Type B pancreatic cell (in vitro differentiated cells): ENCODE measurements at places on chromosomes 4 and X. TPM values are rescaled to one million over a fixed set of nuclear protein-coding genes. Genes with fewer than 3 reads are reported as not detected.
A peak's percentile ranks its signal among the peaks of the same experiment; 100 is the strongest.

- DNase-seq = no peak
These were observed 556.1 kb downstream of the IL1RAPL1 start for GRCh38 chrX:29143356-29143755.

GRCh38 chrX:153662266-153662665 lies 11.3 kb downstream of the PNCK start:
- peak; percentile 68 for DNase-seq

DNA sequence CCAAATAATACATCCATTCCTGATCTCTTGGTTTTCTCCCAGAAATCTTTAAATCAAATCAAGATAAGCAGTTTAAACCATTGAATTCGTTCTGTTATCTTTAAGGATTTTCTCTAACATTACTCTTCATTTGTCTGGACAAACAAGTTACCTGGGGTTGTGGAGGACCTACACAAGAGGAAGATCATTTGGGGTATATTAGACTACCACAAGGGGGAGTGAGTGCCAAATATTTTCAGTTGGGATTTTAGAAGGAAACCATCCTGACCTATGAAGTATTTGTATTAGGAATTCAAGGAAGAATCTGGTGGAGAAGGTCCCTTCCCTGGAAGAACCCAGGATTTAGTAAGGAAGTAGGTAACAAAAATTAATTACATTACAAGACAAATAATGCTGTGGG lies 12.0 kb upstream of the DCHS2 start:
- DNase-seq = no peak

DNA sequence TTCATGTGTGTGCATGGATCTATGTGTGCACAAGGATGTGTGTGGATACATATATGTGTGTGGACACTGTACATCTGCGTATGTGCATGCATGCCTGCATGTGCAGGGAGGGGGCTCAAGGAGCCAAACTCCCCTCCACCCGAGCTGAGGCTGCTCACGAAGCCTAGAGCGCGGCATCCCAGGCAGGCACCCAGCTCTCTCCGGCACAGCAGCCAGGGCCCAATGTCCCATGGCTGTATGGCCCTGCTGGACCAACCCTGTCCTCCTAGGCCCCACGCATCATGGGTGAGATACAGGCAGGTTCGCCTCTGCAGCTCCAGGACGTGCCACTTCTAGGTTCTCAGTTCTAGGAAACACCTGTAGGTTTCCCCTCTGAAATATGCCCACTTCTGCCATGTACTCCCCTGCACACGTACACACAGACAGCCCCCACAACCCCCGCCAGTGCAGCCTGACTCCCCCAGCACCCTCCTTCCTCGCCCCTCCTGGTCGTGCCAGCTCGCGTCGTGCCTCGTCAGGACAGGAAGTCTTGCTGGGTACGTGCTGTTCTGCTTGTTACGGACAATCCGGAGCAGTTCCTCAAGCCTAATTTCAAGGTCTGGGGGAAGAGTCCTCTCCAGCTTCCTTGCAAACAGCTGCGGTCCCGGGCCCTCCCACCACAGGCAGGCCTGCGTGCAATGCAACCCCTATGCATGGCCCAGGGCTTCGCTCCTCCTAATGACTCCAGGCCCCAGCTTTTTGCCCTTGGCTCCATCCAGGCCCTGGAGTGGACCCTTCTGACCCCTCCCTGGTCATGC lies 3.2 kb upstream of the ADRA2C start:
- no peak for DNase-seq

- peak; percentile 95 for DNase-seq
These were observed 977 bp upstream of the USP9X start for GRCh38 chrX:41084044-41084892.

- no peak for DNase-seq
These were observed 81.0 kb downstream of the ADGRA3 start for GRCh38 chr4:22434895-22435294.

- no peak for DNase-seq
These were observed 78.6 kb upstream of the ADRA2C start for GRCh38 chr4:3687538-3687937.

GRCh38 chr4:37054531-37055077 lies 189.9 kb upstream of the NWD2 start:
- DNase-seq = no peak

DNA sequence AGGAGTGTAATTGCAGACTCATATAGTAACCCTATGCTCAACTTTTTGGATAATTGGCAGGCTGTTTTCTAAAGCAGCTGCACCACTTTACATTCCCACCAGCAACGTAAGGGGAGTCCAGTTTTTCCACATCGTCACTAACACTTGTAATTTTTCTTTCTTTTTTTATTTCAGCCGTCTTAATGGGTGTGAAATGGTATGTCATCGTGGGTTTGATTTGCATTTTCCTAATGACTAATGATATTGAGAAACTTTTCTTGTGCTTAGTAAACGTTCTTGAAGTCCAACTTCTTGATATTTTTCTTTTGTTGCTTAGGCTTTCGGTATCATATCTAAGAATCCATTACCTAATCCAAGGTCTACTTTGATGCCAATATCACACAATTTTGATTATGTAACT lies 95.3 kb upstream of the IL1RAPL1 start:
- no peak for DNase-seq

DNA sequence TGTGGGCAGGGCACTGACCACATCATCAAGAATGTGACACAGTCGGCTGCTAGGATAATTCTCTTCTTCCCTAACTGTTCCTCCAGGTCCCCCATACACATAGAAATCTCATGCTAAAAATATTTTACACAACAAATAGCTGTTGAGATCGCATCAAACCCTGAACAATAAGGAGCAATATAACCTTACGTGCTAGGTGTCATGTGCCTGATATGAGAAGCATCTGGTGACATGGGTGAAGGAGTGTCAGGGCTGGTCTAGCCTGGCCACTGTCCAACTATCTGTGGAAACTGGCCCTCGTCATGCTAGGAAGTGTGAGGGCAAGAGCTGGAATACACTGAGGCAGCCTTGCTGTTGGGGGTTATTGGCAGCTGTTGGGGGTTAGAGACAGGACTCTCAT lies 167.3 kb upstream of the PGRMC2 start:
- DNase-seq = no peak

GRCh38 chrX:15909605-15910004 lies 55.0 kb upstream of the AP1S2 start:
- no peak for DNase-seq

DNA sequence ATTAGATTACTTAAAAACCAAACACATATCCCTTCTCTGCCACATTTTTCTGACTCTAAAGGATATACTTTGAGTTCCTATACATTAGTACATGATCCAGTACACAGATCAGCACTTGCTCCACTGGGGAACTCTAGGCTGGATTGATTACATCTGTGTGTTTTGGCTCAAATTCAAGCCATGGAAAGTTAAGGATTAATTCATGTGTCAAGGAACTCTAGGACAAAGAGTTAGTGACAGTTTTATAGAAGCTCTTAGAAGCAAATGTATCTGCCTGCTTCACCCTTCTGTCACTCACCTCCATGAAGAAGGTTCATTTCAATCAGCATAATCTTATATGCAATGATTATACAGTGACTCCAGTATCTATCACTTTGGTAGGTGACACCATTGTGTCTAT lies 43.2 kb downstream of the SCFD2 start:
- no peak for DNase-seq

GRCh38 chr4:164615964-164616363 lies 138.0 kb upstream of the SMIM31 start:
- DNase-seq = no peak

DNA sequence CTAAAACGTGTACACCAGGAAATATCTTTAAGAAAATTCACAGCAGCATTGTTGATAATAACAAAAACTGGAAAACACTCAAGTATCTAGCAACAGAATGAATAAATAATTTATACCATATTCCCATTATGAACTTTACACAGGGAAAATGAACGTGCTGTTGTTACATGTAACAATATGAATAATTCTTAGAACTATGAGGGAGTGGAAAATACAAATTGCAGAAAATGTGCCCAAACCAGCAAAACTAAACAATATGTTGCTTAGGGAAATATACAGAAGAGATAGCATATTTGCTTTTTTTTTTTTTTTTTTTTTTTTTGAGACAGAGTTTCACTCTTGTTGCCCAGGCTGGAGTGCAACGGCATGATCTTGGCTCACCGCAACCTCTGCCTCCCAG lies 14.8 kb upstream of the FAT1 start:
- DNase-seq = no peak

DNA sequence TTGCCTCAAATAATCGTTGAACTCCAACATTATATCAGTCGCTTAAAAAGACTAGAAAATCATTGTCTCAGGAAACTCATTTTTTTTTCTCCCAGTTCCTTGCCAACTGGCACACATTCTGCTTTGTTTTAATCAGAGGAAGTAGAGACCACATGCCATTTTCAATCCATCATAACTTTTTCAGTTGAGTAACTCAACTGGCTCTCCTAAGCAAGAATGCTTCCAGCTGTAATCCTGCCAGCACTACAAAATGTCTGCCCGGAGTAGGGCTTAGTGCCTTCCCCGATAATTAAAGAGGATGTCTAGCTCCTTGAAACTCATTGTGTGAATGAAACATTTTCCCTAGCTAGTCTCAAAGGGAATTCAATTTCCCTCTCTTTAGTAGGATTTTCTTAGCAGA lies 33.0 kb downstream of the FREM3 start:
- DNase-seq = no peak

GRCh38 chrX:152831391-152831790 lies 528 bp downstream of the NSDHL start:
- DNase-seq = no peak

GRCh38 chrX:9337046-9337445 lies 127.8 kb upstream of the TBL1X start:
- DNase-seq = no peak

DNA sequence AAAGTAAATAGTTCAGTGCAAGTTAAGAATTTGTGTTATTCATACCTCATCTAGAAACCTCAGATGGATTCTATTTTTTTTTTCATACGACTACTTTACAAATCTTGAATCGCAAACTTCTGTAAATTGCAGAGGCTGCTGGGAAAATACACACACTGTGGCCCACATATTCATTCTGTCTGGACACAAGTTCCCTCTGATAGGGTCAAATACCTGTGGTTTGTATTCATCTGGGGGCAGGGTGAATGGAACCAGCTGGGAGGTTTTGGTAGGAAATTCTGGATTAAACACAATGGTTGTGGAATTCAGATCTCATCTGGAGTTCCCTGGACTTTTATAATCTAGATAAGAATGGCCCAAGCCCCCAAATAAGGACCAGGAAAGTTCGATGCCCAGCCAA lies 56.2 kb downstream of the SPATA18 start:
- DNase-seq = no peak

DNA sequence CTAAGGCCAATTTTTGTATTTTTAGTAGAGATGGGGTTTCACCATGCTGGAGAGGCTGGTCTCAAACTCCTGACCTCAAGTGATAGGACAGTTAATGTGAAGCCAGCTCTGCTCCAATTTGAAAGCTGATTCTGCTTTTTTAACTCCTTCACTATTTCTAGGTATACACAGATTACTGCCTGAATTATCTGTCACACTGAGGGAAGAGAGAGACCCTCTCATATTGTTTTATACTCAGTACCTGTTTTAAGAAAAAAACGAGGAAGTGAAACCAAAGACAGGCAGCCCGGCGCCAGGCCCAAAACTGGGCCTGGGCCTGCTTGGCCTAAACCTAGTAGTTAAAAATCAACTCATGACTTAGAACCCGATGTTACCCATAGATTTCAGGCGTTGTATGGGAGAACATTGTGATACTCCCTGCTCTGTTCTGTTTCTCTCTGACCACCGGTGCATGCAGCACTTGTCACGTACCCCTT lies 1601.5 kb upstream of the PCDH10 start:
- no peak for DNase-seq

DNA sequence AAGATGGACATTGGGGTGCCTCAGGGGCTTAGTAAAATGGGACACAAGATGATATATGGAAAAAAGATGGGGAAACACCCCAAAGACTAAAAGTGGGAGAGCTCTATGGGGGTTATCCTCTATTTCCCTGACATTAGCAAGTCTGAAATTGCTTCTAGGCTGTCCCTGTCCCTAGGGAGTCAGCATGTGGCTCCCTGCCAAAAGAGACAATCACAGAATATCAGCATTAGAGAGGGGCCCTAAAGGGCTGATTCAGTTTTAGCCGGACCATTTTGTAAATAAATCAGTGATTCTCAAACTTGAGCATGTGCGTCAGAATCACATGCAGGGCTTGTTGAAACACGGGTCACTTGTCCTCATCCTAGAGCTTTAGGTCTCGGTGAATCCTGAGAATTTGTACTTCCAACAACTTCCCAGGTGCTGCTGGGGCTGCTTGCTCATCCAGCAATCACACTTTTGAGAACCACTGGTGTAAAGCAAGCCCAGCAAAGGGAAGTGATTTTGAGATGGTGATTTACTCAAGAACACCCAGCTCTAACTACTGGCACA lies 165.3 kb upstream of the DGKK start:
- DNase-seq = no peak

DNA sequence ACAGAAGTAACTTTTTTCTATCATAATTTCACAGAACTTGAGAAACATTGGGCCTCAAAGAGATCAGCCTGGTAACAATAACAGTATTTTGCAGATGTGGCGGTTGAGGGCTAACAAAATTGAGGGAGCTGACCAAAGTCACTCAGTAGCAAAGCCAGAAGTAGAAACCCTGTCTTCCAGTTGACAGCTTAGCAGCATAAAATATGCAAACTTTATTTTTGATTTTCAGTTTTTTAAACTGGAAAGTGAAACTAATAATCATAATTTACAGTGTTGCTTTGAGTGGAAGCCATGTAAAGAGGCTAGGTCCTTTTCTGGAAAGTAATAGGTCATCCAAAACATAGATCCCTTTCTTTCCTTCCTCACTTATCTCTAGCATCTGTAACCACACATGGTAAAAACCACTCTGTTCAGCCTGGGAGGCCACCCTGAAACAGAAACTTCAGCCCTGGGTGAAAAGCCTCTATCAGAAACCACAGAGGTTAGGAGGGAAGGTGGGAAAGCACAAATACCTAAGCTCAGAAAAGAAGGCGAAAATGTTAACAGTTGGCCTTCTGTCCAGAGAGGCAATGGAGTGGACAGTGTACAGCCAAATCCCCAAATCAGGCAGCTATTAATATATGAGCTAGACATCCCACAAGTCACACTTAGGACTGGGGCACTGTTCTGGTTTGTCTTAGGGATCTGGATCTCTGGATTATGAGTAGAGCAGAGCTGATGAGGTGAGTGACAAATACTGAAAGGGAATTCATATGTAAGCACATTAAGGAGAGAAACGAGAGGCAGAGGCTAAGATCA lies 61.1 kb upstream of the ARSJ start:
- no peak for DNase-seq

The PRSS12 gene
- 14.1 and 23.6 TPM in 2 replicates for total RNA-seq

The BEX5 gene
- total RNA-seq = 3.4 and 22.0 TPM in 2 replicates

The WDR17 gene
- 5.2 and 6.1 TPM in 2 replicates for total RNA-seq

The PSAPL1 gene
- total RNA-seq = 1.2 and 1.3 TPM in 2 replicates

The ETDA gene
- not detected in 2 replicates for total RNA-seq

The TCEAL2 gene
- total RNA-seq = 2.8 and 3.1 TPM in 2 replicates

The DCX gene
- 21.4 and 41.4 TPM in 2 replicates for total RNA-seq

The MAB21L2 gene
- total RNA-seq = 0.55 and 114 TPM in 2 replicates

The ASB12 gene
- 0.63 TPM in 1 of 2 replicates, not detected in the other for total RNA-seq

The SYTL5 gene
- total RNA-seq = 2.2 and 3.5 TPM in 2 replicates

The DCAF16 gene
- 58.2 and 63.7 TPM in 2 replicates for total RNA-seq

The FRMD7 gene
- 0.14 TPM in 1 of 2 replicates, not detected in the other for total RNA-seq

The CFI gene
- 15.4 and 24.0 TPM in 2 replicates for total RNA-seq

The GRIA3 gene
- total RNA-seq = 9.2 and 12.4 TPM in 2 replicates

The ACSL4 gene
- total RNA-seq = 24.7 and 42.9 TPM in 2 replicates

The MAGEB1 gene
- not detected in 2 replicates for total RNA-seq
